ENCODE measurements at places on chromosomes 16 and 17. TPM values are rescaled to one million over a fixed set of nuclear protein-coding genes. Genes with fewer than 3 reads are reported as not detected.

GRCh38 chr17:1009229-1010085 lies 12.5 kb downstream of the TIMM22 start:
- H3K27me3 ChIP-seq, result no peaks in the 10 kb centered on the region
- H3K4me1 ChIP-seq, result no peaks in the 10 kb centered on the region
- H3K27ac ChIP-seq, result no peak overlapping the region
- peaks cover 7% of the 10 kb centered on the region for H3K36me3 ChIP-seq
- no peak for DNase-seq
- no peak overlapping the region for H3K4me3 ChIP-seq

ATP2C2 gene
- not detected for polyA plus RNA-seq

- no peak overlapping the region for H3K27ac ChIP-seq
- no peaks in the 10 kb centered on the region for H3K36me3 ChIP-seq
- peaks cover 6% of the 10 kb centered on the region for H3K4me1 ChIP-seq
- peak overlapping the region; percentile 15 for H3K4me3 ChIP-seq
- no peak for DNase-seq
Measured at GRCh38 chr17:82095777-82096708, 2.0 kb downstream of the FASN start.

- no peak overlapping the region for H3K4me3 ChIP-seq
- H3K27me3 ChIP-seq, result peaks cover 16% of the 10 kb centered on the region
- H3K27ac ChIP-seq, result no peak overlapping the region
- no peaks in the 10 kb centered on the region for H3K36me3 ChIP-seq
- no peak for DNase-seq
Measured at GRCh38 chr17:30211371-30211770, 24.1 kb downstream of the SLC6A4 start.

SNN gene
- 82.7 TPM for polyA plus RNA-seq

DNA sequence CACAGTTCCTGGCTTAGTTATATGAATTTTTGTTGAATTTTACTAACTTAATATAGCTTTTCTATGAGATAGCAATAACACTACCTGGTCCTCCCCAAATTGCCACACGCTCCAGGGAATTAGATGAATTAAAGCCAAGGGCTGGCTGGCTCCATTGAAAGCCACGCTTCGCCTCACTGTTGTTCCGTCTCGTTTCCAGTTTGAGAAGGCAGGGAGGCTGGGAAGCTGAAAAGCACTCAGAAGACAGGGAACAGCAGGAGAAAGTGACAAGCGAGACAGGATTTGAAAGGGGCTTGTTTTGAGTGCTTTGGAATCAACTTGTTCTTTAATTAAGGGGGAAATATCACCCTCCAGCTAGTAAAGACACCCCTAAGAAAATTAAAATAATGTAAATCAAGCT lies 425.3 kb downstream of the CA10 start:
- peaks cover 13% of the 10 kb centered on the region for H3K27me3 ChIP-seq
- no peaks in the 10 kb centered on the region for H3K36me3 ChIP-seq
- no peak for DNase-seq
- H3K4me1 ChIP-seq, result peaks cover 3% of the 10 kb centered on the region
- H3K4me3 ChIP-seq, result no peak overlapping the region
- no peak overlapping the region for H3K27ac ChIP-seq
